ENCODE measurements at places on chromosomes 13 and 19. TPM values are rescaled to one million over a fixed set of nuclear protein-coding genes. Genes with fewer than 3 reads are reported as not detected.

Gene MYADM
- polyA plus RNA-seq = 213 TPM

Gene NLRP7
- not detected for polyA plus RNA-seq

Gene KLK10
- 1.3 TPM for polyA plus RNA-seq

- no peak for DNase-seq
Observed at GRCh38 chr19:589693-590395, at the start of gene HCN2. TSS of gene HCN2 (plus strand) at chr19:589881. CDS start at chr19:589946, 65 bp downstream.

GRCh38 chr19:43950834-43951645, at the start of gene ZNF221:
TSS of gene ZNF221 (plus strand) at chr19:43951228. CDS start at chr19:43962727, 11,499 bp downstream.
- DNase-seq = peak; percentile 96

GRCh38 chr19:38284422-38284821, 19.6 kb upstream of the C19orf33 start:
- DNase-seq = no peak

GRCh38 chr19:51607077-51607476, 23.1 kb downstream of the SIGLEC5 start:
- no peak for DNase-seq

DNA sequence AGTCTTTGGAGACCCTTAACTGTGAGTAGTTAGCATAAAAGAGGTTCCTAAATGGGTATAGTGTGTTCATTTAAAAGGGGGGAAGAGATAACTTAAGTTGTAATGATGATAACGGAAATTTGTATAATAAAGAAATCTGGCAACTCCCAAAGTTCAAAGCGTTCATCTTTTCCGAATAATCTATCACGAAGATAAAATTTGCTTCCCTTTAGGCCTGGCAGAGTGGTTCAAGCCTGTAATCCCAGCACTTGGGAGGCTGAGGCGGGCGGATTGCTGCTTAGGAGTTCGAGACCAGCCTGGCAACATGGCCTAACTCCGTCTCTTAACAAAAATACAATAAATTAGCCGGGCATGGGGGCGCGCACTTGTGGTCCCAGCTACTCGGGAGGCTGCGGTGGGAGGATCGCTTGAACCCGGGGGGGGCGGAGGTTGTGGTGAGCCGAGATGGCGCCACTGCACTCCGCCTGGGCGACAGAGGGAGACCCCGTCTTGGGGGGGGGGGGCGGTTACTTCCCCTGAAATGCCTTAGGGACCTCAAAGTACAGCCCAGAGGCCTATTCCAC, 934 bp downstream of the N4BP2L2 start:
- DNase-seq = peak; percentile 40
